DMS79 treated with DMSO at 0.1 percent for 48 hours (cell line): ENCODE measurements at places on chromosomes 7 and 10.

DNA sequence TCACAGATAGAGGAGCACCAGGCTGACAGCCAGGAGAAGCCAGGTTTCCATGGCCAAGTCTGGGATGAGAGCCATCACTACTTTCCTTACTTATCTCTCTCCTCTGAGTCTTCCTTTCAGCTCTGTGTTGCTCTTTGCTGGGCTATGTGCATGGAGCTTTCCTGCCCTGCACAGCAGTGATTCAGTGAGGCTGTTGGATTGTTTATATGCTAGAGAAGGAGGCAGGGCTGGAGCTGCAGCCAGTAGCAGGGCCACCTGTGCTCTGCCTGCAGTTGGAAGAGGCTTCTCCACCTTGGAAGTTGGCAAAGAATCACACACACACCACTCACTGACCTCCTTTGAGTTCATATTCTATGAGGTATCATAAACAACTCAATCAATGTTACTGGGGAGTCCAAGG, at the start of gene CYP3A4:
TSS of gene CYP3A4 (minus strand) at position 178 of the 400 bp plus-strand sequence. CDS start at position 75, 103 bp downstream.
- no peak for DNase-seq

- DNase-seq, result no peak
Measured at GRCh38 chr7:150737265-150738055, at the start of gene GIMAP5. Gene GIMAP5 (plus strand): TSS chr7:150737418. CDS start chr7:150740885, 3,467 bp downstream.

GRCh38 chr7:151367284-151367683, 25.7 kb downstream of the NUB1 start:
- no peak for DNase-seq

GRCh38 chr7:152312316-152312715, 123.5 kb downstream of the KMT2C start:
- DNase-seq, result peak; percentile 6

GRCh38 chr10:1074748-1075308, 18.6 kb downstream of the WDR37 start:
- peak; percentile 20 for DNase-seq

- DNase-seq, result no peak
Measured at GRCh38 chr10:12463459-12463838, 114.1 kb downstream of the CAMK1D start.

DNA sequence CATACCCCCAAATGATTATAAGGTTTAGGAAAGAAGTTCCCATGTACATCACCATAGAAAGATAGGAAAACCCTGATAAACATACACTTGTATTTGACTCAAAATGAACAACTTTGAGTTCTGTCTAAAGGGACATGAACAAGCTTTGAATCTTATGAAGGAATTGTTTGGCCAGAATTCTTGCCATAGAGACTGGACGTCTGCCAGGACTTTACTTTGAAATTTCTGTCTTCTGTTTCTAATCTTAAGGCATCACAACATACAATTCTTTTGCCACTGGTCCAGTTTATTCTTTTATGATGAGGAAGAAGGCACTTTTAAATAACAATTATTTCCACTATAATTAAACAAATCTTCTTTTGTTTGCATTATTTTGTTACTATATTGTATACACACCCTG, 26.2 kb upstream of the CYP26C1 start:
- DNase-seq, result no peak

DNA sequence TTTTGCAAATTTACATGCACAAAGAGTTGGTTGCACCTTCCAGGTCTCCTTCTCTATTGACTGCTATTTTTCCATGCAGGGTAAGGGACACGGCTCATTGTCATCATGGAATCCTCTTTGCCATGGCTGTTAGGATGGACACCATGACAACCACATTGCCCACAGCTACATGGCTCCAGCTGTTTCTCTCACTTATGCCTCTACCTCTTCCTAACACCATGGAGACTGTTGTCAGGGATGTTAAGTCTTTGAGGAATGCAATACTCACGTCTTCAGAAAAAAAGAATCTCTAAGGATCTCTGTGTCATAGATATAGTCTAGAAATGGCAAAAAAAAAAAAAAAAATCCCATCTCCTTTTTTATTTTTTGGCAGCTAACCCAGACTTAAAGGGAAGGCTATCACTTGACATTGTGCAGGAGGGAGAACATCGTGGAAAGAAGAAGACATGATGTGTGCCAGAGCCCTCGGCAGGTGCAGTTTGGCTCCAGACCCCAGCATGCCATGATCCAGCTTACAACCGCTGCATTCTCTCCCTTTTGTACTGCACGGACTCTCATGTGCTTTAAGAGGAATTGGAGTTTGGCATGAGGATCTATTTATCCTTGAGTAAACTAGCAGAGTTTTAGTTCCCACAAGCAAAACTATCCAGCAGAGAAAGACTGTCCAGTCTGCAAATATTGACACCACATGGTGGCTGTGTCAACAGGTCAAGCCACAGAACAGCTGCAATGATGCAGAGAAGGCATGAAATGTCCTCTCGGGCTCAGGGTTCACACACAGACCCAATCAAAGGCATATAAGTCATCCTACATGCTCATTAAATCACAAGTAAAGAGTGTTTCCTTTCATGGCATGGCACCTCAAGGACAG, 70.8 kb downstream of the FRMD4A start:
- DNase-seq, result no peak

DNA sequence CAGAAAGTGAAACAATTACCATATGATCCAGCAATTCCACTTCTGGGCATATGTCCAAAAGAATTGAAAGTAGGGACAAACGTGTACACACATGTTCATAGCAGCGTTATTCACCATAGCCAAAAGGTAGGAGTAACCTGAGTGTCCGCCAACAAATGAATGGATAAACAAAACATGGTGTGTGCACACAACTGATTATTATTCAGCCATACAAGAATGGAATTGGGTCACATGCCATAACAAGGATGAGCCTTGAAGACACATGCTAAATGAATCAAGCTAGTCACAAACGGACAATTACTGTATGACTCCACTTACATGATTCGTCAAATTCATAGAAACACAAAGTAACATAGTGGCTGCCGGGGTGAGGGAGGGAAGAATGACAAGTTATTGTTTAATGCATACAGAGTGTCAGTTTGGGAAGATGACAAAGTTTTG, 4.1 kb upstream of the OIT3 start:
- peak; percentile 68 for DNase-seq

GRCh38 chr7:66558201-66558641, 70.5 kb upstream of the KCTD7 start:
- DNase-seq, result no peak

- DNase-seq, result no peak
Measured at GRCh38 chr7:48976850-48977249, 52.5 kb downstream of the CDC14C start.

DNA sequence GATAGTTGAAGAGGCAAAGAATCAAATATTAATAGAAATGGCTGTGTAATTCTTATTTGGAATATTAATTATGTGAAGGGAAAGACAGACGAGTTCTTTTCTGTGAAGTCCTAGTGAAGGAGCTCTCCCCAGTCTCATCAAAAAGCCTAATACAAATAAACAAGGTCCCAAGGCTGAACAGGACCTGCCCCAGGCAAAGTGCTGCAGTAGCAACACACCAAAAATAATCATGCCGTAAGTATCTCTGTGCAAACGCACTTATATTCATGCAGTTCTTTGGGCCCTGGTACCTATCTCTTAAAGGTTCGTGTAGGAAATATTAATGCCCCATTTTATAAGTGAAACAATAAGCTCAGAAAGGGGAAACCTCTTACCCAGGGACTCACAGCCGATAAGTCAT, 12.2 kb upstream of the CHST15 start:
- DNase-seq, result no peak

GRCh38 chr7:150983893-150984368, 5.8 kb upstream of the KCNH2 start:
- DNase-seq, result no peak

DNA sequence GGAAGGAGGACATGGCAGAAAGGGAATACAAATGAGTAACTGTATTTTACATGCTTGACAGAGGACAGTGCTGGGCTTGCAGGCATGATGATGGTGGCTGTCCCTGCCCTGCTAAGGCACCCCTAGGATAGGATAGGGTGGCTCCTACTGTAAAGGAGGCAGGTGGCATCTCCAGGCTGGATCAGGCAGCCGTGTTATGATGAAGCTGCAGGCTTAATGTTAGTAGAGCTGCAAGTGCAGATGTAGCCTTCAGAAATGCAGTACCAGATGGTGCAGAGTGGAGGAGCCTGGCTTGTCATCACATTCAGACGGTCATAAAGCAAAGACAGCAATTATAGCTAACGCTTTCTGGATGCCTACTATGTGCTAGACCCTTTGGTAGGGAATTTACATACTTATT, 287.9 kb upstream of the PODXL start:
- DNase-seq, result no peak

DNA sequence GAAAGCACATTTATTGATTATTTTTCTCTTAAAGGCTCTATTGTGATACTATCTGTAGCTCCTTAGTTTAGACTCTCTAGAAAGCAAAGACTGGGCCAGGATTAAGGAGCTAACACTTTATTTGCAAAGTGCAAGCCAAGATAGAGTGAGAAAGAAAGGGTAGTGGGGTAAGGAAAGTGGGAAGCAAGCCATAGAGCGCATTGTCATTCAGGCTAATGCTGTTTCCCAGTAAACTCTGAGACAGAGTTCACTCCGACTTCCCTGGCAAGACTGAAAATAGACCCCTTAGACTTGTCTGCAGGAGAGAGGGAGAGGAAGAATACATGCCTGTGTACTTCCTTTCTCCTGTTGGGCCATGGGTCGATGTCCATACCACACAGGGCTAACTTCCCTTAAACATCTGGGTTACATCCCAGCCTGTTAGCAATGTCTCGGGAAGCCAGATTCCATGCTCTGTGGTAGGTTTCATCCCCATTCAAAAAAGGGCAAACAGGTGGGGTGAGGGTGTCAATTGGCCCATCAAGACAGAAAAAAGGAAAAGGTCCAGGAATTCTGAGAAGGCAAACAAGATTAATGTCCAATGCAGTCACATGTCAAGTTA, 875.8 kb upstream of the CELF2 start:
- no peak for DNase-seq

DNA sequence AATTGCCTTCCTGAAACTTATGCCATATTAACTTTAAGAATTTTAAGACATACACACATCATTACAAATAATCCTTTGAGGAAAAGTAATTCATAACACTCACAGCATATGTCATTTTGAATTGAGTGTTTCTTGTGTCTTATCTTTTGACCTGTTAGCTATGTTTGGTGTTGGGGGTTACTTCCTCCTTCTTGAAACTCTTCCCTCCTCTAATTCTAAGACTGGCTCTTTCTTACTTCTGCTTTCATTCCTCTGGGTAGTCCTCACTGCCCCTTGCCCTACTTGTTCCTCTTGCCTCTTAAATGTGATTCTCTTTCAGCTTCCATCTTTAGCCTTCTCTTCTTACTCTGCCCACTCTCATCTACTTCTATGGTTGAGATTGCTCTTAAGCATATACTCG, 28.3 kb upstream of the PIP4K2A start:
- DNase-seq, result no peak

- DNase-seq, result no peak
Measured at GRCh38 chr7:34523226-34523918, 134.6 kb upstream of the NPSR1 start.

DNA sequence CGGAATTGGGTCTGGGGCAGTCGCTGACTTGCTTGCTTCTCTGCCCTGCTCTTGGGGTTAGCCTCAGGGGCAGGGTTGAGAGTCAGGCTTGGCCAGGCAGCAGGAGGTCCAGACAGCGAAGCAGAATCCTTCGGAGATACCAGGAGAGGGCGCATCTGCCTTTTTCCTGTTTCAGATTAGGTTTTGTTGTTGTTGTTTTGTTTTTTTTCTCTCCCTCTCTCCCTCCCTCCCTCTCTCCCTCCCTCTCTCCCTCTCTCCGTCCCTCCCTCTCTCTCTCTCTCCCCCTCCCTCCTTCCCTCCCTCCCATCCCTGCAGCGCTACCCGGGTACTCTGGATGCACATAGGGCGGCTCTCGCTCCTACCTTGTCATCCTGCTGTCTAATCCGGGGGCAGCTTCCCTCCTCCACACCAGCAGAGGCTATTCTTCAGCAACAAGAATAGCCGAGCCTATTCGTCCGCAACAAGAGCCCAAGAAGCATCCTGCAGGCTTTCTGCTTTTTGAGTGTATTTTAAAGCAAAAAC, 758 bp upstream of the OPTN start:
- no peak for DNase-seq

DNA sequence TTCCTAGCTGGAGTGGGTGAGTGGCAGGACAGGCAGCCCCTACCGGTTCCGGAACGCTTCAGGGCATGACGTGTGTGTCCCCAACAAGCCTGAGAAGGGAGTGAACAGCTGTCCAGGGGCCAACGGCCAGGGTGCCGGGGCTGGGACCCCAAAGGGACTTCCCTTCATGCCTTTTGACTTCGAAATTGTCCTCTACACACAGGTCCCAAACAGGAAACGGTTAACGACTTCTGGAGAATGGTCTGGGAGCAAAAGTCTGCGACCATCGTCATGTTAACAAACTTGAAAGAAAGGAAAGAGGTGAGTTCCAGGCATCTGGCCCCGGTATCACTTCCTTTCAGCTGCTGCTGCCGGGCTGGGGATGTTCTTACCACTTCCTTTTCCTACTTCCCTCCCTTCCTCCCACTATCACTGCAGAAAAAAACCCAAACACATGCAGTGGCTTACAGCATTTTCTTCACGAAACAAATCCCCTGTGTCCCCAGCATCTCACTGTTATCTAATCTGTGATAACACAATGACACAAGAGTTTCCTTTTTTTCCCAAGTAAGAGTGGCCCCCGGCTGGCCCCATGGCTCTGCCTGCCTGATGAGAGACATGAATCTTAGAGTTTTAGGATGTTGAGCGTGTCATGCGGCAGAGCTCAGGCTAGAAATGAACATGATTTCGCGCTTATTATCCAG, 63.2 kb downstream of the MKI67 start:
- no peak for DNase-seq

GRCh38 chr10:36194276-36194675, 552.2 kb upstream of the FZD8 start:
- no peak for DNase-seq

- DNase-seq, result no peak
Measured at GRCh38 chr7:20035279-20035875, 181.8 kb downstream of the MACC1 start.

DNA sequence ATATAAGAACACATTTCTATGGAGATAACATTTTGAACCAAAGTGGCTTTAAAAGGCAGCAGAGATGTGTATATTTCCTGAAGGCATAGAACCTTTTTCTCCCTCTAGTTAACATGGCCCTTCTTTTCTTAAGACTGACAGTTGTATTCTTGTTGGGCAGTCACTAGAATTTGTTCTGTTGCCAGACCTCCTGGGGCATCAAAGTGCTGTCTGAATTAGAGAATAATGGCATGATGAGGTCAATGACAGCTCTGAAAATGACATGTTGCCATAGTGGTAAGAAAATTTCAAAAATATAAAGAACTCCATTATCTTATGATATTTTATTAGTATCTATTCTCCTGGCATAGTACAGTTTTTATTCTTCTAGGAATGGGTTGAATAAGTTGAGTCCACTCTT, 446.7 kb downstream of the NRG3 start:
- DNase-seq, result no peak

GRCh38 chr7:28613262-28613661, 200.9 kb downstream of the CREB5 start:
- DNase-seq, result no peak
